Cardiac muscle cell (in vitro differentiated cells and primary cell): ENCODE measurements at places on chromosomes 12 and 14.

DNA sequence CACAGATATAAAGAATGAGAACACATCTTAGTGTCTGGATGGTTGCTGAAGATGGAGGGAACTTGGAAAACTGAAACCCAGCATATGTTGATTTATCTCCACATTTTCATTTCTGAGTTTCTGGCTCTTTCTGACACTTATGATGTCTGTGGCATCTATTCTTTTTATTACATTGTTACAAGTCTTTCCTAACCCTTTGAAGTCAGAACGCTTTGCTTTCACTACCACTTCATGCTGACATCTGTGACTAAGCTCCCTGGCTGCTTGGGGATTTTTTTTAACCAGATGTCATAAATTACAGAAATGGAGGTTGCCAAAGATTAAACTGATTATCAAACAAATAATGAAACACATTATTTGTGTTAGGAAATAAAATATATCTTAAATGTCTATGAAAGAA is 188.7 kb downstream of the KITLG start:
- no peak for DNase-seq

DNA sequence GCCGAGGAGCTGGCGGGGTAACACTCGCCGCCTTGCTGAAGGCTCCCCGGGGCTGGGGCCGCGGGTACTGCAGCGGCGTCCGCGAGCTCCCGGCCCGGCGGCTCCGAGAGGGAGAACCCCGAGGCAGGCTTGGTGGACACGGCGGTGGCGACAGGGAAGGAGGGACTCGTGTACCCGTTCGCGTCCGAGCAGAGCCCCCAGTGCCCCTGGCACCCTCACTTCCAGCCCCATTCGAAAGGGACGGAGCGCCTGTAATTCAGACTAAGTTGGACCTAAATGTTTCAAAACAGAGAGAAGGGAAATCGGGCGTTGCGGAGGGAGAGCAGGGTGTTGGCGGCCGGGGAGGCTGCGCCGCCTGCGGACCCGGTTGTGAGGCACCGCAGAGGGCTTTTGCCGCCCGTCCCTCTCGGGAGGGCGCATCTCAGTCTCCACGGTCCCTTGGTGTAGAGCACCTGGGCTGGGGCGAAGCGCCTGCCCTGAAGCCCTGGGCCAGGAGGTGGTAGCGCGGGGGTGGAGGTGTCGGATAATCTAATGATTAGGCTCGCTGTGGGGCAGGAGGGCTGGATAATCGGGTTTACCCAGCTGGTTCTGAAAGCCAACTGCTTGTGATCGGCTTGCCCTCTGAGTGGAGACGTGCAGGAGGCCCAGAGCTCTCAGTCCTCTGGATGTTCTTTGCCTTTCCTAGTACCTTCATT is 771 bp downstream of the DAAM1 start:
- DNase-seq = peak; percentile 33

DNA sequence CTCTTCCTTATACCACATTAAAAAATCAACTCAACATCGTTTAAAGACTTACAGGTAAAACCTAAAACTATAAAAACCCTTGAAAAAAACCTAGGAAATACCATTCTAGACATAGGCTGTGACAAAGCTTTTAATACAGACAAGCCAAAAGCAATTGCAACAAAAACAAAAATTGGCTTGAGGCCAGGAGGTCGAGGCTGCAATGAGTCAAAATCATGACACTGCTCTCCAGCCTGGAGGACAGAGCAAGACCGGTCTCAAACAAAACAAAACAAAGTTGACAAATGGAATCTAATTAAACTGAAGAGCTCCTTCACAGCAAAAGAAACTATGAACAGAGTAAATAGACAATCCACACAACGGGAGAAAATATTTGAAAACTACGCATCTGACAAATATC is 1057.8 kb downstream of the FSCB start:
- DNase-seq = no peak

DNA sequence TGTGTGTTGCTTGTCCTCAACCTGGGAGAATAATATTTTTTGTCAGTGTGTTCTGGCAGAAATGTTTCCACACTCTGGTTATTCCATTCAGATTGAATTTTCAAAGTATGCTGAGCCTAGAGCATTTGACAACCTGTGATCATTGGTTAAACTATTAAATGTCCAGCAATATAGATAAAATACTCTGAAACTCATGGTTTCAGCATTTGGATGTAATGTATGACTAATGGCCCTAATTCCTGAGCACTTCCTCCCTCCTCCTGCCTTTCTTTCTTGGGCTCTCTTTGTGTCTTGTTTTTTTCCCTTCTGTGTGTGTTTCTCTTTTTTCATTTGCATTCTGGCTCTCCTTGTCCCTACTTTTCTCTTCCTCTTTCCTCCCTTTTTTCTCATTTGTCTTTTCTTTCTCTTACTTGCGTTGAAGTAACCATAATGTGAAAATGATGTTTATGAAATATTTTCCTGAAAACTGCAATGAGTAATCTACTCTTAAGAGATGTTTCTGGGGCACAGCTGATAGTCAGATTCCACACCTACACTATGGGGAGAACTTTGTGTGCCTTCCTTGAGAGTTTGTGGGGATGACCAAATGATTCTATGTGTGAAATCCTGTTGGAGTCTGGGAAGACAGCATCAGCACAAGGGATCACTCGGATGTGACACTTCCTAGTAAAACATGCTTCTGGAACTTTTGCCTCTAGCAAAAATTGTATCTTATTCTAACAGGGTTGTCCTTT is 74.6 kb downstream of the FRMD6 start:
- DNase-seq = no peak
